ENCODE measurements at places on chromosomes 5 and 9.
A peak's percentile ranks its signal among the peaks of the same experiment; 100 is the strongest.

DNA sequence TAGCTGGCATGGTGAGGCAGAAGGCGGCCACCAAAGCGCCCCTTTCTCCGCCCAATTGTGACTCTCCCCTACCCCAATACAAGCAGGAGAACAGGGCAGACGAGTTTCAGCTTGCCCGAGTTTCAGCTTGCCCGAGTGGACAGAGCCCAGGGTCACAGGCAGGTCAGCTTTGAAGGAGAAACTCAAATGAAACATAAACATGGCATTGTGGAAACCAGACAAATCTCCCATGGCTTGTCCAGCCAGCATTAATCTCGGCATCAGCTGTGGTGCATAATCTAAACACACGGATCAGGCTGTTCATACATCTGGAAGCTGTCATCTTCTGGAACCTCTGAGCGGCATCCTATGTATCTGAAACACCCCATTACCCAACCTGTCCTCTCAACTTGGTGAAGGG is 16.9 kb downstream of the PTCH1 start:
- H3K4me1 ChIP-seq, result peaks cover 16% of the 10 kb centered on the region
- peaks cover 22% of the 10 kb centered on the region for H3K27me3 ChIP-seq
- H3K27ac ChIP-seq, result no peak overlapping the region

- H3K36me3 ChIP-seq, result no peaks in the 10 kb centered on the region
- no peaks in the 10 kb centered on the region for H3K4me1 ChIP-seq
- no peaks in the 10 kb centered on the region for H3K27me3 ChIP-seq
- no peak overlapping the region for H3K4me3 ChIP-seq
Measured at GRCh38 chr9:28779243-28779642, 1206.0 kb upstream of the C9orf72 start.

DNA sequence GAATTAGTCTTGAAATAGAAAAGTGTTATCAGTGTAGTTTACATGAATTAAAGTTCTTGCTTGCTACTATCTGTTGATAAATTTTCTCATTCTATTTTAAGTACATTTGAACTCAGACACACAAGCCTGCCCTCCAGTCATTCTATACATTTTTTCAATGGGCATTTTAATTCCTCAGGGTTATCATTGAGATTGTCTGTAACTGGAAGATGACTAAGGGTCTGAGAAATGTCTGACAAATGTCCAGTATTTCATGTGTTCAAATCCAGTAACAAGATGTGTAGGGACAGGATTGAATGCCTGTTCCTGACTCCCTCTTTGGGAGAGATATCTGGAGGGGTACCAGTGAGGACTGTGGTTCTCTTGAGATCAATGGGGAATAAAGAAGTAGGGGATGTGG is 223.9 kb upstream of the ADAMTSL1 start:
- H3K27me3 ChIP-seq, result no peaks in the 10 kb centered on the region
- no peak overlapping the region for H3K4me3 ChIP-seq
- no peak for DNase-seq
- H3K27ac ChIP-seq, result no peak overlapping the region
- no peaks in the 10 kb centered on the region for H3K4me1 ChIP-seq

DNA sequence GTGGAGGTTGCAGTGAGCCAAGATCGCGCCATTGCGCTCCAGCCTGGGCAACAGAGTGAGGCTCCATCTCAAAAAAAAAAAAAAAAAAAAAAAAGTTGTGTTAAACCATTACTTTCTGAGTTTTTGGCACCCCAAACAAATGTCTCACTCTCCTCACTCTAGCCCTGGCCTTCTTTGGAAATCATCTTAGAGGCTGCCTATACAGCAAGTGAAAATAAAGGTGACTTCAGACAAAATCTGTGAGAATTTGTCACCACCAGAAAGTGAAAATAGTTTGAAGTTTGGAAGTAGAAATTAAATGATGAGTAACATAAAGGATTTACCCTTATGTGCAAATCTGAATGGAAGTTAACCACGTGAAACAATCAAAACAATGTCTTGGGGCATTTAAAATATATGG is 7.2 kb upstream of the ZNF131 start:
- no peaks in the 10 kb centered on the region for H3K36me3 ChIP-seq
- no peak overlapping the region for H3K27ac ChIP-seq
- H3K4me1 ChIP-seq, result no peaks in the 10 kb centered on the region
- H3K4me3 ChIP-seq, result no peak overlapping the region
- no peaks in the 10 kb centered on the region for H3K27me3 ChIP-seq

DNA sequence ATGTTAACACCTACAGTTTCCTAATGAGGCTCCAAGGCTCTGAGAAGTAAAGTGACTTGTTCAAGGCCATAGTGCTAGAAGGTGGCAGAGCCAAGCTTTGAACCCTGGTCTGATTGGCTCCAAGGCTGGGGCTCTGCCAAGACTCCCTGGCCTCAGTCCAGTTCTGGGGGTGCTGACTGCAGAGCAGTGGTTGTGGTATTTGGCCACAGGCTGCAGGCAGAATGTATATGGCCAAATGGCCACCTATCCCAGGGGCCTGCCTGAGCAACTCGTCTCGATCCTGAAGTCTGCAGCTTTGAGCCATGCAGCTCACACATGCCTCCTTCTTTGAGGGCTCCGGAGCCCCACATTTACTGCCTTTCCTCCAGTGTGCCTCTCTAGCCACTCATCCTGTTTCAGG is 9.7 kb upstream of the NEK6 start:
- H3K4me1 ChIP-seq, result peaks cover 12% of the 10 kb centered on the region
- no peaks in the 10 kb centered on the region for H3K27me3 ChIP-seq
- no peak overlapping the region for H3K4me3 ChIP-seq
- no peak for DNase-seq
- no peaks in the 10 kb centered on the region for H3K36me3 ChIP-seq
- H3K27ac ChIP-seq, result no peak overlapping the region

- H3K27ac ChIP-seq, result no peak overlapping the region
- no peaks in the 10 kb centered on the region for H3K36me3 ChIP-seq
- peaks cover 90% of the 10 kb centered on the region for H3K4me1 ChIP-seq
- DNase-seq, result no peak
Measured at GRCh38 chr9:83701769-83702168, 6.0 kb downstream of the UBQLN1 start.

DNA sequence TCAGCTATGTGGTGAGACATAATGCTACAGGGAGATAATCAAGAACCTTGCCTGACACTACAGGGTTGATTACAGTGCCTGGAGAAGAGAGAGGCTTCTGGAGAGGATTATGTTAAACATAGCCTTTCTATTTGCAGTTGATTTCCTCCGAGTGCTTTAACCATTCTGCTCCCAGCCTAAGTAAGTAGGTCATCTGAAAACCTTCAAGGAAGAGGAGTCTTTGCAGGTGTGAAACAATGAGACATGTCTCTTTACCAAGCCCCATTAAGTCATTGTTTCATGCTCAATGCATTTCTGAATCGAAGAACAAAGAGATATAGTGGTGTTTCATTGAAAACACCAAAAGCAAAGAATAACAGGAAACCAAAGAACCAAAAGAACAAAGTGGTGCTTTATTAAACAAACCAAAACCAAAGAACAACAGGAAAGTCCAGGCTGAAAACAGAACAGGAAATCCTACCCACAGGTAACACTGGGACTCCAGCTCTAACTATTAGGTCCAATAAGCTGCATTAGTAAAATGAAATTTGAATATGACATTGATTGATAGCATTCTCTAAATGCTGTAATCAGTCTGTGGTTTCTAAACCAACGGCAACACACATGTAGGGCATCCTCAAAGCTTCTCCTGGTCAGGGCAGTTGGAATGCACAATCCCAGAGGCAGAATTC is 113.3 kb upstream of the SPATA31D4 start:
- H3K4me3 ChIP-seq, result no peak overlapping the region
- H3K27ac ChIP-seq, result peak overlapping the region; percentile 3
- H3K4me1 ChIP-seq, result peaks cover 23% of the 10 kb centered on the region
- H3K36me3 ChIP-seq, result no peaks in the 10 kb centered on the region

GRCh38 chr5:9615331-9615730 is 14.8 kb downstream of the TAS2R1 start:
- H3K27me3 ChIP-seq, result no peaks in the 10 kb centered on the region
- H3K4me1 ChIP-seq, result no peaks in the 10 kb centered on the region
- no peak overlapping the region for H3K27ac ChIP-seq
- no peak for DNase-seq
- H3K4me3 ChIP-seq, result no peak overlapping the region

DNA sequence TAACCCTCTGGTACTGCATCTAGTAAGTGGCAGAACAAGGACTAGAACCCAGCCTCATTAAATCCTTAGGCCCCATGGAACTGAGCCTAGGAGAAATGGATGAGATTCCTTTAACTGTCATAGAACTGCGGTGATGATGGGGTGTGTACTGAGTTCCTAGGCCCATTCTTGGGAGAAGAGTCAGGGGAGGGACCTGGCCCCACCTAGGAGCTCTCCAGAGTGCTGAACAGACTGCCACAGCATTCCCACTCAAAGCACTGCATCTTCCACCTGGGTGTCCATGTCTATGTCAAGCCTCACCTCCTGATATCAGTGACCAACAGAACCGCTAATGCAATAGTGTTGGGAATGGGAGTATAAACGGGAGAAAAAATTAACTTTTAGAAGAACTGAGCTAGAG is 36.6 kb downstream of the TTLL11 start:
- H3K4me1 ChIP-seq, result peaks cover 6% of the 10 kb centered on the region
- no peak for DNase-seq
- no peaks in the 10 kb centered on the region for H3K27me3 ChIP-seq
- no peak overlapping the region for H3K4me3 ChIP-seq
- peaks cover 4% of the 10 kb centered on the region for H3K36me3 ChIP-seq
- no peak overlapping the region for H3K27ac ChIP-seq

- H3K27ac ChIP-seq, result no peak overlapping the region
- no peak for DNase-seq
- no peaks in the 10 kb centered on the region for H3K27me3 ChIP-seq
- no peaks in the 10 kb centered on the region for H3K4me1 ChIP-seq
Measured at GRCh38 chr9:76231001-76231400, 163.2 kb downstream of the RFK start.
